HT-29 (cell line): ENCODE measurements at places on chromosomes 16 and 17. TPM values are rescaled to one million over a fixed set of nuclear protein-coding genes. Genes with fewer than 3 reads are reported as not detected.

The HOXB7 gene
- total RNA-seq: 37.3 and 39.7 TPM in 2 replicates

The CRHR1 gene
- total RNA-seq: not detected in 2 replicates

The CD79B gene
- not detected in 2 replicates for total RNA-seq

The FAM171A2 gene
- 2.1 and 3.0 TPM in 2 replicates for total RNA-seq

The MTMR4 gene
- total RNA-seq: 39.1 and 50.0 TPM in 2 replicates

The HOXB3 gene
- total RNA-seq: 99.5 and 126 TPM in 2 replicates

The DYNLRB2 gene
- total RNA-seq: not detected in 2 replicates

The SPAG9 gene
- 25.9 and 27.0 TPM in 2 replicates for total RNA-seq

The SMIM5 gene
- 16.4 and 16.7 TPM in 2 replicates for total RNA-seq

The RAB11FIP4 gene
- 58.3 and 59.5 TPM in 2 replicates for total RNA-seq

The CMTM2 gene
- total RNA-seq: not detected in 2 replicates

The DRG2 gene
- total RNA-seq: 43.7 and 46.0 TPM in 2 replicates

- peak; percentile 78 for DNase-seq
These were observed 18.8 kb downstream of the SIAH1 start for GRCh38 chr16:48366165-48367093.

DNA sequence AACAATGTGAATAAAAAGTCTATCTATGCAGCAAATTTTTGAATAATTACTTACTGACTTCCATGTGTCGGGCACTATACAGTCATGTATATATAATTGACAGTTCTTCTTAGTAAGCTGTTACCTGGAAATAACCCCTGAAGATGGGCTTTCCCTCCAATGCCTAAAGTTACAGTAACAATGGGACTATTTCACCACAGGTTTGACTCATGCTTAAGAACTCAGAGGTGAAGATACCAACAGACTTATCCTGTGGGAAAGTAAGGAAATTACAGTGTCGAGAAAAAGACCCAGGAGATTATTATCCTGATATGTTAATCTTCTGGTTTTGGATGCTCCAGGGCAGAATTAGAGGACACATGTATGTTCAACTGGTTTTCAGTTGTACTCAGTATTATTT is 601.5 kb upstream of the SOX9 start:
- no peak for DNase-seq

GRCh38 chr17:59415397-59415796 is 83.9 kb downstream of the YPEL2 start:
- DNase-seq: no peak

DNA sequence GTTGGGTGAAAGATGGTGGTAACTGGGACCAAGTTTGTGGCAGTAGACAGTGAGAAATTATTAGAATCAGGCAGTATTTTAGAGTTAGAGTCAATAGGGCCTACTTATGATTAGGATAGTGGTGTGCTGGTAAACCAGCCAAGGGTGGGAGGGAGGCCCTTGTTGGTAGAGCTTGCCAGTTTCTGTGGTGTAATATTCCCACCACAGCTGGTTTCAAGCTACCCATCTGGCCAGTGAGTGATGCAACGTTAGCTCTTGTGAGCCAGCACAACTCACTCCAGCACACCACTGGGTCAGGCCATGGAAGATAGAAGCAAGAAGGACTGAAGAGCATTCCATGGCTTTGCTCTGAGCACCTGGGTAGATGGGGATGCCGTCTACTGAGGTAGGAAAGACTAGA is 34.9 kb downstream of the GNAO1 start:
- no peak for DNase-seq

- DNase-seq: no peak
These were observed at the start of gene PDE6G for GRCh38 chr17:81656118-81656743. TSS of gene PDE6G (minus strand) at chr17:81656542. CDS start at chr17:81653305, 3,237 bp downstream.

GRCh38 chr17:79949656-79950209 is 85.9 kb downstream of the TBC1D16 start:
- no peak for DNase-seq

- no peak for DNase-seq
These were observed 920.9 kb upstream of the GOT2 start for GRCh38 chr16:59655031-59655430.

GRCh38 chr17:45441526-45442310 is 9.0 kb upstream of the ARHGAP27 start:
- no peak for DNase-seq

GRCh38 chr17:64632606-64633005 is 29.5 kb downstream of the SMURF2 start:
- DNase-seq: no peak

- DNase-seq: no peak
These were observed 16.5 kb upstream of the MEAK7 start for GRCh38 chr16:84520725-84521496.

DNA sequence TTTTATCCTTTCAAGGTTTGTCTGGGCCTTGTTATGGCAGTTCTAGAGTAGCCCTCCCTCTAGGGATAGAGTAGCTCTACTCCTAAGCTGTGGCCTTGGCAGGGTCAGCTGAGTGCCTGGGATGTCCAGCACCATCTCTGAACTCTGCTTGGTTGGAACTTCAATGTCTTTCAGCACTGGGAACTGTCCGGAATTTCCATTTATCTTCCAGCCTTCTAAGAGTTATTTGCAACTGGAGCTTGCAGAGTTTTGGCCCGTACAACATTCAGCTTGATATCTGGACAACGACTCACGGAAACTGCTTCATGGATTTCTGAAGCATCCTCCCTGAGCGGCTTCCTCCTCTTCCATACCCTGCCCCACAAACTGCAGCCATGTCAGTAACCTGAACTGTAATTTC is 22.9 kb downstream of the MMD start:
- DNase-seq: no peak

GRCh38 chr17:74874615-74875037 is 1.8 kb upstream of the FDXR start:
- no peak for DNase-seq

- no peak for DNase-seq
These were observed 38.8 kb downstream of the METRNL start for GRCh38 chr17:83118071-83118841.

DNA sequence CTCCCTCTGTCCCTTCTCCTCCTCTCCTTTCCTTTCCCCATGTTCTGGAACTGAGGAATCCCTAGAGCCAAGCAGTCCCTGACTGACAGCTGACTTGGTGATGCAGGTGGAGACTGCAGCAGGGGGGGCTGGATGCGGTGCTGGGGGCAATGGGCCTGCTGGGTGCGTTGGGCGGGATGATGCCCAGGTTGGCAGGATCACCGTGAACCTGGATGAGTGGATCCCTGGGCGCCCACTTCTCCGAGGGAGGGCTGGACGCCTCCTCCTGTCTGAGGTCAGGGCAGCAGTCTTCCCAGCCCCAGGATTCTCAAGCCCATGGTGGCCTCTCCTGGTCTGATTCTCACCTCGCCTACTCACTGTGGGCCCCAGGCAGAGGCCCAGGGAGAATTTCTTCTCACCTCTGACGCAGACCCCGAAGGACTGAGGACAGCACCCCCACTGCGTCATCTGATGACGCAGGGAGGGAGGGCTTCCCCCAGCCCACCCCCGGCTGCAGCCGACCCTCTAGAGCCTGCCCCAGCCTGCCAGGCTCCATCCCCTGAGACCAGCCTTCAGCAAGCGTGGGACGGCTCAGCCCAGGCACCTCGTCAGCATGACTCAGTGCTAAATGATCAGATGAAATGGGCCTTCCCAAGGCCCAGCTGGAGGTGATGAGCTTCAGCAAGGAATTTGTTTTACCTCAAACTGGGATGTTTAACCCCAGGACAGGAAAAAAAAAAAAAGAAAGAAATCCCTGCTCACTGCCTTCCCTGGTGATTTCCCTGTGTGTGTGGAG is 188.0 kb upstream of the TNRC6C start:
- DNase-seq: no peak

DNA sequence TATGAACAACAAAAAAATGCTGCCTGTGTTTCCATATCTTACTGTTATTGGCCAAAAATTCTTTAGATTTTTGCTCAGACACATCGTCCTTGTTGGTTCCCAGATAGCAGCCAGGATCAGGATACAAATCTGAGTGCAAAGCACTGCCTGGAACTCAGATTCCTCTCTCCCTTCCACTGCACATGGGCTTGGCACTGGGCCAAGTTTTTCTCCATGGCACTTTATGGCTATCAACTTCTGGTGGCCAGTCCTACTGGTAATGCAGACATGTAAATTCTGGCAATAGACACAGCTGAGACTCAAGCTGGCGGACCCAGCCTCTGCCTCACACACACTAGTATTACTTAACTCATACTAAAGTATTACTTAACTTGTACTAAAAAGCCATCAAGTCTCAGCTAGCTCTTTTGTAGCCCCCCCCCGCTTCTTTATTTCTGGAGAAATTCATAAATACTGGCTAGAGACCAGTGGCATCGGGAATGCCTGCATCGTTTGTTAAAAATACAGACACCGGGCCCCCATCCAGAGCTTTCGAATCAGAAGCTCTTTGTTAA is 181.2 kb upstream of the COX10 start:
- DNase-seq: peak; percentile 2

- DNase-seq: no peak
These were observed 5.7 kb upstream of the CD300LG start for GRCh38 chr17:43841282-43841681.

GRCh38 chr17:78724999-78725398 is 57.1 kb downstream of the CYTH1 start:
- DNase-seq: no peak

DNA sequence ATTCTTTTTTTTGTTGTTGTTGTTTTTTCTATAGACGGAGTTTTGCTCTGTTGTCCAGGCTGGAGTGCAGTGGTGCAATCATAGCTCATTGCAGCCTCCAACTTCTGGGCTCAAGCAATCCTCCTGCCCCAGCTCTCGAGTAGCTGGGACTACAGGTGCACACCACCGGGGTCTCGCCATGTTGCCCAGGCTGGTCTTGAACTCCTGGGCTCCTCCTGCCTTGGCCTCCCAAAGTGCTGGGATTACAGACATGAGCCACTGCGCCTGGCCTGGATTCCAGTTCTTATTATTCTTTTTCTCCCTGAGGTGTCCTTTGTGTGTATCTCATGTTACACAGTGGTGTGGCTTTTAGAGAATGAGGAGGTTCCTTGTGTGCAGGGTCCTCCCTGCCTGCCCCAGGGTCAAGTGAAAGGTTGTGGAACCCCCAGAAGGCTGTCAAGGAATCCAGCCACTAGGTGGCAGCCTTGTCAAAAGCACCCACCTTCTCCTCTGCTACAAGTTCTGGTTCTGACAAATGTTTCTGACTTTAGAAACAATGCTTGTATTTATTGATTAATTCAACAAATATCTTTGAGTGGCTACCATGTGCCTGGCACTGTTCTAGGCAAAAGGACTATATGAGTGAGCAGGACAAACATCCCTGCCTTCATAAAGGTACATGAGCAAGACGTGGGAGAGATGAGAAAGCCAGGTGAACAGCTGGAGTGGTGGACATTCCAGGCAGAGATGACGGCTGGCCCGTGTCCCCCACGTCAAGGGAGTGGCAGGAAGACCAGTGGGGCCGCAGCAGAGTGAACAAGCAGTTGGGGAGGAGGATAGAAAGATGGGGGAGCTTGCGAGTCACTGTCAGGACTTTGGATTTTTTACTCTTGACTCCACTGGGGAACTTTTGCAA is 112.4 kb downstream of the SPECC1 start:
- DNase-seq: peak; percentile 65

- peak; percentile 56 for DNase-seq
These were observed at the start of gene APOH for GRCh38 chr17:66228887-66229782. TSS of gene APOH (minus strand) at chr17:66229415. CDS start at chr17:66229379, 36 bp downstream.

DNA sequence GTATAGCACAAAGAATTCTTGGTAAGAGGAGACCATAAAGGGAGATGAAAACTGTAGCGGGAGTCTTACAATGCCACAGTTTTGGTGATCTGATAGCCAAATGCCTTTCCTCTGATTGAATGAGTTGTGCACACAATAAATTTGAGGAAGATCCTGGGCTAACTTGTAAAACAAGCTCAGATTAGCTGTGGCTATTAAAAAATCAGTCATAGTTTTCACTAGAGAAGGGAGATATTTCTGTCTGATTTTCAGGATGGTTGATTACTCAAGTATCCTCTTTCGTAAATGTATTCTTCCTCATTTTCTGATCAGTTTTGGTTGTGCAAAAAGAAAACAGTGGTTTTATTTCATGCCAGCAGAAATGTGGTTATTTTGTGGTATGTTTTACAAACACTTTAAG is 9.1 kb upstream of the METTL9 start:
- no peak for DNase-seq

DNA sequence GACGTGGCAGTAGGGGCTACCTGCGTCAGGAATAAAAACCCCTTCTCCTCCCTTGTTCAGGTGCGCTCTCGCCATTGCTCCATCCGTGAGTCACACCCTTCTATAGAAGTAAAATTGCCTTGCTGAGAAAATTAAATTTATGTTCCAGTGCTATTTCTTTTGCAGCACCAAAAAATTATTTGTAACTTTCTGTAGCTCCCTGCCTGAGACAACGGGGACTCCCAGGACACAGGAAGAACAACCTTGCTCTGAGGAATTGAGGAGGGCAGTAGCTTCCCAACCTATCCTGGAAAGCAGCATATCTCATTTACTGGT is 85.4 kb downstream of the EMP2 start:
- no peak for DNase-seq

DNA sequence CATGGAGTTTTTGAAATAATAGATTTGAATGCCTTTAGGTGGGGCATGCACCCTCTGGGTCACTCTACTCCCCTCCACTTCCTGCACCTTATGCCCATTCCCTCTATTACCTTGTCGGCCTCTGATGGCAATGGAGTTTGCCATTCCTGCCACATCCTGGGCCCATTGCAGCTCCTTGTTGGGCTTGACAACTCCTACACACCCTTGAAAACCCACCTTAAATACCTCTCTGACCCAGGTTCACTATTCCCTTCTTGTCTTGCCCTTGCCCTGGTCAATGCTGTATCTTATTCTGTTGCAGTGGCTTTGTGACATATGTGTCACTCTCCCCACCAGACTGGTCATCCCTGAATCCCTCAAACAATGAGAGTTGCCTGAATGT is 2.4 kb downstream of the CCR7 start:
- DNase-seq: no peak

DNA sequence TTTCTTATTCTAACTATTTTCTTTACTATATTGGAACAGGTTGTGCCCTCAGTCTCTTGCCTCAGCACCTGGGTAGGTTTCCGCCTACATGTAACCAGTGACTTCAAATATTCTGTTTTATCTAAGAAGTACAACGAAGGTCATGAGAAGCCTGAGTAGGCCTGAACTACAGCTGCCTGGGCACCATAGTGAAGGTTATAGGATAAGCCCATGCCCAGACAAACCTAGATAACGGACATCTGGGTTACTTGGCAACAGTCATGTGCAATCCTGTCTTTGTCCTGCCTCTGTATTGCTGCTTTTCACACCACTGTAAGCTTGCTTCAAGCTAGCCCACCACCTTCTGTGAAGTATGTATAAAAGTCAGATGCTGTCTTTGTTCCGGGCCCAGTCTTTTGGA is 25.4 kb upstream of the ARL4D start:
- no peak for DNase-seq

- DNase-seq: no peak
These were observed 20.3 kb downstream of the TNS4 start for GRCh38 chr17:40481106-40481505.

- DNase-seq: no peak
These were observed 4.9 kb downstream of the FBXO39 start for GRCh38 chr17:6780886-6781285.

- DNase-seq: no peak
These were observed 263.5 kb upstream of the AXIN2 start for GRCh38 chr17:65824901-65825300.

DNA sequence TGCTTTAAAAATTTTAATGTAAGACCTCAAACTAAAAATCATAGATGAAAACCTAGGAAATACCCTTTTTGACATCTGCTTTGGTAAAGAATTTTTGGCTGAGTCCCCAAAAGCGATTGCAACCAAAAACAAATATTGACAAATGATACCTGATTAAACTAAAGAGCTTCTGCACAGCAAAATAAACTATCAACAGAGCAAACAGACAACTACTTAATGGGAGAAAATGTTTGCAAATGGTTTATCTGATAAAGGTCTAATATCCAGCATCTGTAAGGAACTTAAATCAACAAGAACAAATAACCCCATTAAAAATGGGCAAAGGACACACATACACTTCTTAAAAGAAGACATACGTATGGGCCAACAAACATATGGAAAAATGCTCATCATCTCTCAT is 242.5 kb downstream of the BCAS3 start:
- no peak for DNase-seq
